ENCODE measurements at places on chromosomes 2 and 18. TPM values are rescaled to one million over a fixed set of nuclear protein-coding genes. Genes with fewer than 3 reads are reported as not detected.

- DNase-seq = no peak
These were observed 38.9 kb downstream of the SETBP1 start for GRCh38 chr18:44719519-44720060.

- no peak for DNase-seq
These were observed 29.9 kb downstream of the SCN7A start for GRCh38 chr2:166464187-166464586.

GRCh38 chr2:229371086-229371485 lies 100.0 kb upstream of the PID1 start:
- DNase-seq = no peak

GRCh38 chr2:152189622-152190495 lies 14.3 kb upstream of the STAM2 start:
- DNase-seq = no peak

- DNase-seq = no peak
These were observed 17.6 kb downstream of the AFF3 start for GRCh38 chr2:100124761-100125160.

DNA sequence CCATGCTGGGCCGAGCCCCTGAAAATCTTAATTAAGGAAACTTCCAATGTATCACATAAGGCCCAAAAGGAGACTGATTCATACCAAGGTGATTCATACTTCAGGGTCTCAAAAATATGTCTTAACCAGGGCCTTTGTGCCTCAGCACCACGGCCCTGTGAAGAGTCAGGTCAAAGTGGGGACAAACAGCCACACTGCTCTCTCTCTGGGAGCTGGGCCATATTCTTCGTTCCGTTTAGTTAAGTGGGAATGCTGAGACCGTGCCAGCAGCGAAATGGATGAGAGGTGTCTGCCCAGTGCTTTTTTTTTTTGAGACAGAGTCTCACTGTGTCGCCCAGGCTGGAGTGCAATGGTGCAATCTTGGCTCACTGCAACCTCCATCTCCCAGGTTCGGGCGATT lies 9.3 kb upstream of the PTMA start:
- DNase-seq = no peak

GRCh38 chr2:479490-480176 lies 191.7 kb upstream of the ALKAL2 start:
- DNase-seq = no peak

DNA sequence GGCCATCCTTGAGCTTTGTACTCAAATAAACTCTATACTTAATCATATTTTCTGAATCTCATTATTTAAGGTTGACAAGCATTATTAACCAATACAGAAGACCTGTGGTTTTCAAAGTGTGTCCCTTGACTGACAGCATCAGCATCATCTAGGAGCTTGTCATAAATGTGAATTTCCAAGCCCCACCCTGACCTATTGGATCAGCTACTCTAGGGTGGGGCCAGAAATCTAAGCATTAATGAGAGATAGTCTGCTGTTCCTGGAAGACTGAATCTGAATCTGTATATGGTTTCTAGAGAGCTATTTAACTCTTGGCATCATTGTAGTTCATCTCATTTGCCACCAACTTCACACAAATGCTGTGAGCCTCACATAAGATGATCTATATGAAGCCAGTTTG lies 86.6 kb downstream of the CD8B2 start:
- no peak for DNase-seq

GRCh38 chr2:163122257-163122656 lies 283.7 kb upstream of the KCNH7 start:
- DNase-seq = no peak

DNA sequence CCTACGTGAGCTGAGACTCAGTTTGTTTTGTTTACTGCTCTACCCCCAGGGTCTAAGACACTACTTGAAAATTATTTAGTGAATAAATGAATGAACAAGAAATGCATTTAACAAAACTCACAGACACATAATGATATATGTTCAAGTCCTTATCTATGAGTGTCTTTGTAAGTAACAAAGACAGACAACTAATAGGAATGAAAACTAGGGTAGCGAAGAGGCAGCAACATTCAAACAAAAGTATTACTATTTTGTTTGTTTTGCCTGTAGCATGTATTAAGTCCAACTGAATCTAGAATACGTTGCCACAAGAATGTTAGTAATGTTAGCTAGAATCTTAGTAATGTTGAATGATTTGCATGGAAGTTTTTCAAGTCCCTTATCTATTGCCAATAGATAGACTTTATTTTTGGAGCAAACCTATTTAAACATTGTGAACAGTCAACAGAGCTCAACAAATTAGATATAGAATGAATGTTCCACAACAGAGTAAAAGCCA lies 144.8 kb upstream of the VWC2L start:
- no peak for DNase-seq

- no peak for DNase-seq
These were observed 63.3 kb upstream of the ALPP start for GRCh38 chr2:232315049-232315922.

GRCh38 chr2:123916051-123916450 lies 109.0 kb upstream of the CNTNAP5 start:
- no peak for DNase-seq

GRCh38 chr2:45968946-45969584 lies 317.6 kb downstream of the PRKCE start:
- DNase-seq = no peak

- DNase-seq = no peak
These were observed 205.0 kb downstream of the RAD51AP2 start for GRCh38 chr2:17313261-17313660.

- no peak for DNase-seq
These were observed 191.7 kb downstream of the CD226 start for GRCh38 chr18:69755856-69756496.

DNA sequence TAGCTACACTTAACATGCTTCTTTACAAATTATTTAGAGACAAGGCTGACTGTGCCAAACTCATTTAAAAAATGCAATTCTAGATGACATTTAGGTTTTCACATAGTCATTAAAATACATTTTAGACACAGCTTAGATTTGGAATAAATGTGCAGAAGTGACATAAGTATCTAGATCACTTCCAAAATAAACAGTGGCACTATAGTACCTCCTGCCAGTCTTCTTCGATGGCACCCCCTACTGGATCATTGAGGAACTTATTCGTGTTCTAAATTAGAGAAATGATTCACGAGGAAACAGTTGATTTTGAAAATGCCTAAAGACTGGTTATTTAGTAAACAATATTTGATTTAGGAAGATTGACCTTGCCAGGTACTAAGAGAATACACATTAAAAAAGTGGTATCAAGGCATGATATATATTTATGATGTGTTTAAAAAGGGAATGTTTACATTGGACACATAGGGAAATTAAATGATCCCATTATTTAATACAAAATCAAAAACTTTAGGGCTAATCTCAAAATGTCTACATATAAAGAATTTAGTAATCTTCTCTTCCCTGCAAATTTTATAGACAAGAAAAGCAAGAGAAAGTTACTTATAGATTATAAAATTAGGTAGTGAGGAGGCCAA lies 323.9 kb downstream of the XIRP2 start:
- DNase-seq = no peak

- peak; percentile 93 for DNase-seq
These were observed 46.0 kb downstream of the LRRFIP1 start for GRCh38 chr2:237673130-237674001.

DNA sequence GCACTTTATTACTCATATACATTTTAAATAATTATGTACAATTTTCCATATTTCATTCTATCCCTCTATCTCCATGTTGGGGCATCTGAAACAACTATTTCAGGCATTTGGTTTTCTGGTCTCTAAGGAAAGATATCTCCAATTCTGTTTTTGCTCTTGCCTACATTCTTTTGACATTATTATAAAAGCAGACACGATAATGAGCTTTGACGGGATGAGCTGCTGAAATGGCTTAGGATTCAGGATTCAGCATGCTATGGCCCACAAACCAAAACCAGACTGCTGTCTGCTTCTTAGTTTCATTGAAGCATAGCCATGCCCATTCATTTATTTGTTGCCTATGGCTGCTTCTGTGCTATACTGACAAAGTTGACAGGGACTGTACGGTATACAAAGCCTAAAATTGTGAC lies 42.7 kb upstream of the GLS start:
- DNase-seq = no peak

GRCh38 chr2:195392446-195393336 lies 264.3 kb upstream of the SLC39A10 start:
- no peak for DNase-seq

GRCh38 chr18:32610176-32610575 lies 139.5 kb upstream of the GAREM1 start:
- DNase-seq = no peak

EMILIN1 gene
- 6.9 TPM for total RNA-seq

RIT2 gene
- not detected for total RNA-seq

IL37 gene
- total RNA-seq = 118 TPM

GALNT3 gene
- 24.0 TPM for total RNA-seq

CAPN13 gene
- 0.48 TPM for total RNA-seq

UGT1A4 gene
- total RNA-seq = 2.3 TPM

GRP gene
- not detected for total RNA-seq

RALB gene
- 31.4 TPM for total RNA-seq

ST3GAL5 gene
- 17.8 TPM for total RNA-seq

POTEC gene
- total RNA-seq = not detected

Measured in suprapubic skin (tissue), 4 donors.